ENCODE measurements at places on chromosomes 6 and 20.

- no peak for DNase-seq
Observed at GRCh38 chr6:167232356-167232755, 58.8 kb upstream of the UNC93A start.

DNA sequence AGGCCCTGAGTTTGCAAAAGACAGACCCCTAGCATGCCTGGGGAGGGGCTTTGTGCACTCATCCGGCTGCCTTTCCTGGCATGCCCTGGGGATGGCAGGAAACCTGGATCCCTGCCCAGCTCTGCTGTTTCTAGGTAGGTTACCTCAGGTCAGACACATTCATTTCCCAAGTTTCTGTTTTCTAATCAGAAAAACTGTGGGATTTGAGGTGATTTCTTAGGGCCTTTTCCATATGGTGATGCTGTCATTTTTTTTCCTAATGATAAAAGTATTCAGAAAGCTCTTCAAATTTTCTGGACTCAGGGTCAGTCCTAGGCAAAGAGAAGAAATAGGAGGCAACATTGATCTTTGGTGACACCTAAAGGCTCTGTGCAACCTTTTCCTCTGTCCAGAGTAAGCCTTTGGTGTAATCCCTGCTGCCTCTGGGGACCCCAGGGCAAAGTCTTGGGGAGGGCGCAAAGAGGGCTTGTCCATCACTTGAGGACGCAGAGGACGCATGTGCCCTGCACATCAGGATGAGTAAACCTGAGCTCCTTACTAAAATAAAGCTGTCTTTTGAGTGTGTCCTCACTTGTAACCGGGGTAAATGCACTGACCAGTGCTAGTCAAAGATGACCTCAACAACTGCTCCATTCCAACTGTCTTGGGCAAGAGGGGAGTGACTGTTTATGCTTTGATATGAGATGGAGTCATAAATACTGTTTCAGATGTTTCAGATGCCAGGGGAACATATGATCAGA, 13.5 kb upstream of the TRAM2 start:
- DNase-seq = no peak

GRCh38 chr6:82030761-82031503, 216.6 kb downstream of the IBTK start:
- DNase-seq = no peak

DNA sequence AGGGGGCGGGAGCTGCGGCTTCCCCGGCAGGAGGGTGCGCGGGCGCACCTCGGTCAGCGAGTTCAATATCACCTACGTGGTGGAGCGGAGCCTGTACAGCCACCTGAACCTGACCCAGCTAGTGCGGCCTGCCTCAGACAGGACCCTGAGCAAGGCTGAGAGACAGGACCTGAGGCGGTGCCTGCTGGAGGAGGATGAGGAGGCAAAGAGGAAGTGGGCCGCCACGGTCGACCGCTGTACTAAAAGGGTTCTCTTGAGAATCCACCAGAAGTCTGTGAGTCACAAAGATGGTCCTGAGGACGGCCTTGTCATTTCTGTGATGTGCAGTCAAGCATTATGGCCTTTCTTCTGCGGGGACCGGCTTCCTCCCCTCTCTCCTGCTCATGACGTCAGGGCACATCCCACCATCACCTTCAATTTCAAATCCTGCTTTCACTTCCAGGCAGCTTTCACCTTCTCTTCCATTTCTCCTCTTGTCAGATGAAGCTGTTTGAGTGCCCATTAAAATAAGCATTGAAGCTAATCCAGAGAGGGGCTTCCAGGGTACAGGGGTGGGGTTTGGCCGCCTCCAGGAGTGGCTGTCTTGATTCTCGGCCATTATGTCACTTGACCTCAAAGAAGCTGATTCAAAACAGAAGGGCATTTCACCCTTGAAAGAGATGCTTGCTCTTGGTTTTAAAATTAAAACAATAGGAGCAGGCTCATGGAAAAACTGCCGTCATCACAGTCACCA, 177.6 kb downstream of the SASH1 start:
- DNase-seq = no peak

DNA sequence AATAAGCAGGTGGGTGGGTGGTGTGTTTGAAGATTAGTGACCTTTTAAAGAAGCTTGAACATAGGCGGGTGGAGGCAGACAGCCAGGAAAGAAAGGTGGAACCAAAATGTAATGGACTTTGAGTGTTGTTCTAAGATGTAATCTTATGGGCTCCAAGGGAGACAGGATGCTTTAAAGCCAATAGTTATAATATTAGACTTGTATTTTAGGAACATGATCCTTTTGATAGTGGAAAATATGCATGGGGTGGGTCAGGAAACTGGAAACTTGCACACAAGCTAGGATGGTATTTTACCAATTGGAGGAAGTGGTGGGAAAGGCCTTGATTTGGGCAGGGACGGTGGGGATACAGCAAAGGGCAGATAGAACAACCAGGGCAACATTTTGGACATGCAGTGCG, 151.8 kb upstream of the PDE7B start:
- DNase-seq = no peak

GRCh38 chr6:12456343-12456742, 166.2 kb downstream of the EDN1 start:
- no peak for DNase-seq

- DNase-seq = no peak
Observed at GRCh38 chr6:137303441-137303840, 84.3 kb upstream of the IFNGR1 start.

DNA sequence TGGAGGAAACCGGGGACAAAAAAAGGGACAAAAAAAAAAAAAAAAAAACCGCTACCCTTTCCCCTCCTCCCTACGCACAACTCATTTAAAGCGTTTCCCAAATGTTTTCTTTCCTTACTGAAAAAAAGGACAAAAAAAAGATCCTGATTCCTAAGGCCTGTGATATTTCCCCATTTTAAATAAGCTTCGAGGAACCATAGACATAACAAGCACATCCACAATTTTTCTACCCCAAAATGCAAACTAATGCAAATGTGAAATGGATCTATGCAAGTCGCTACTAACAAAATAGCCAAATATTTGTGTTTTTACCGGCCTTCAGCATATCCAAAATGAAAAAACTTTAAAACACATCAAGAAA, 1.4 kb upstream of the ZNF217 start:
- no peak for DNase-seq

DNA sequence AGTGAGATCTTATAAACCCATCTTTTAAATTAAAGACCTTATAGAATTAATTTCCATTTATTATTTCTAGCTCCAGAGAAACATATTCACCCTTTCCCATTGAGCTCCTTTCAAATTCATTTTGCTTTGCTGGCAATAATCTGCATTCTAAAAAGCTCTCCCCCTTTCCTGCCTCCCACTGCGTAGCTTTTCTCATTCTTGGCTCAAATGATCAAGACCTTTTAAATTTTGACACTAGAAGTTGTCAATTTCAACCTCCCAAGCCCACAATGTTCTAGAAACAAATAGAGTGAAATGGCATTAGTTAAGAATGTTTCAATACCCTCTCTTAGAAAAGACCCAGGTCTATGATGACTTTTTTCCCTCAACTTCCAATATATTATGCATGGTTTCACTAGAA, 186.9 kb downstream of the AKAP7 start:
- DNase-seq = no peak

GRCh38 chr6:22896696-22897095, 327.3 kb downstream of the HDGFL1 start:
- no peak for DNase-seq

DNA sequence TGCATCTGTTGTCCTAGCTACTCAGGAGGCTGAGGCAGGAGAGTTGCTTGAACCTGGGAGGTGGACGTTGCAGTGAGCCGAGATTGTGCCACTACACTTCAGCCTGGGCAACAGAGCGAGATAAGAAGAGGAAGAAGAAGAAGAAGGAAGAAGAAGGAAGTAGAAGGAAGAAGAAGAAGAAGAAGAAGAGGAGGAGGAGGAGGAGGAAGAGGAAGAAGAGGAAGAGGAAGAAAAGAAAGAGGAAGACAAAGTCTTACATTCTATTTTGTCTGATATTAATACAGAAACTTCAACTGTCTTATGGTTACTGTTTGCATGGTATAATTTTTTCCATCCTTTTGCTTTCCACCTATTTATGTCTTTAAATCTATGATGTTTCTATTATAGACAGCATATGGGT, 7.2 kb upstream of the NELFCD start:
- no peak for DNase-seq

- no peak for DNase-seq
Observed at GRCh38 chr20:22423190-22423832, 161.1 kb downstream of the FOXA2 start.

DNA sequence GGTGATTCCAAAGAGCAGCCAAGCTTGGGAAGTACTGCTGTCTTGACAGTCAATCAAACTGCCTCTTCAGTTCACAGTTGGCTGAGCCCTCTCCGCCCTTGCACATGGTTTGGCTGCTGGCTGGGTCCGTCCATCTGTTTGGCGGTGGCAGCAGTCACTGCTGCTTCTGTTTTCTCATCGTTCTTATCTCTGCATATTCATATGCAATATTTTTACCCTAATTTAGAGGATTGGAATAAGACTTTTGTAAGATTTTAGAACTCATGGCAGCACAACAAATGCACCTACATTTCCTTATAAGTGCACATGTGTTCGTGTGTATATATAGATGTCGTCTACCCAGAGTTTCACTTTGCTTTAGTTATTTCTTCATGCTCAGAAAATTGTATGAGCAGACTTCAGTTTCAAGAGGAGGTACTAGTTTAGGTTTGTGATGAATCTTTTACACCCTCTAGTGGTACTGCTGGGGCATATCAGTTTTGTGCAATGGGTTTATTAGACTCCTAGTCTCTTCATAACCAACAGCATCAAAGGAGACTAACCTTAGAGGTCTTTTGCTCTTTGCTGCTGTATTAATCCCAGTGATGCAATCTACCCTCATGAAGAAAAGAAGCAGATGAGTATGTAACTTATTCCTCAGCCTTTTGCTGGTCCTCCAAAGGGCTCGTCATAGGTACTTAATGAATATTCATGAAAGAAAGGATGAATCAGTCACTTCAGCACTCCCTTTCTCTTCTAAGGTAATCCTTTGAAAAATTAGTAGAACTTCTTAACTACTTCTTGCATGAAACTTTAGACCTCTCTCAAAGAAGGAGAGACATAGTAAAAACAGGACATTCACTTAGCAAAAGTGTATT, 44.3 kb downstream of the KHDC1L start:
- peak; percentile 75 for DNase-seq

- DNase-seq = no peak
Observed at GRCh38 chr20:50141811-50142561, 11.5 kb downstream of the PEDS1 start.

DNA sequence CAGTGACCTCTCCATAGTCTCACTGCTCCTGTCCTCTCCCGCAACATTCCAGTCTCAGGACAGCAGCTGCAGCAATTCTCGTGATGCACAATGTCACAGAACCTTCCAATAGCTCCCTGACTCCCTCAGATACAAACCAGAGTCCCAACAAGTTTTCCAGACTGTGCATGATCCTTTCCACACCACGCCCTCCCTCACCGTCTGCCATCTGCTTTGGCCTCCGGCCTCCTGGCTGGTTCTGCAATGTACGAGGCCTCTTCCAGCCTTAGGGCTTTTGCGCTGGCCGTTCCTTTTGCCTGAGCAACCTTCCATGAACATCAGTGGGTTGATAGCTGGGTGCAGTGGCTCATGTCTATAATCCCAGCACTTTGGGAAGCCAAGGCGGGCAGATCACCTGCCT, 9.6 kb downstream of the FNDC1 start:
- DNase-seq = no peak

DNA sequence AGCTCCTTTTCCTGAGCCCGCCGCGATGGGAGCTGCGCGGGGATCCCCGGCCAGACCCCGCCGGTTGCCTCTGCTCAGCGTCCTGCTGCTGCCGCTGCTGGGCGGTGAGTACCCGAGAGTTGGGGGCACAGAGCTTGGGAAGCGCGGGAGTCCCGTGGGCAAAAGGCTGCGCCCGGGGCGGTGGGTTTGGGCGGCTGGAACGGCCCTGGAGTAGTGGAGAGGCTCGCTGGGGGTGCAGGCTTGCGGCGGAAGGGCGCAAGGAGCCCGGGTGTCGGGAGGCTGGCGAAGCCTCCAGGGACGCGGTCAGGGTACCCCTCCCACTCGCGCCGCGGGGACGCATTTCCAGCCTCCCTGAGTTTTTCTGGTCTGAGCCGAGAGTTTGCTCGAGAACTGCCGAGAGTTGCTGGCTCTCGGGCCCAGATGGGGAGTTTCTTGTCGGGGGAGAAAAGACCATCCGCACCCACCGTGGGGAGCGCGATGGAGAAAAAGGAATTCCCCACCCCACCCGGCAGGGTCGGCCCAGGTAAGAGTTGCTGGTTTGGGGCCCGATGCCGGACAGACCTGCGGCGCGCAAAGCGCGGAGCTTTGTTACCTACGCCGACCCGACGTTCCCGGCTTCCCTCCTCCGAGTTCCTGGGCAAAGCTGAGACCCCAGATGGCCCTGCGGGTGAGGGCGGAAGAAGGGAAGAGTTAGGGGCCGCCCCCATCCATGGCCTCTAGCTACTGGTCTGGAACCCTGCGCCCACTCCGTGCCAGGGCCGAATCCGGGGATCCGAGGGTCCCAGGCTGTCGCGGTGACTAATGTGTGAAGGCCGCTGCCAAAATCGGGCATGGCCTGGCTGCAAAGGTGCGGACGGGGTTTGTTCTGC, 584 bp downstream of the PTK7 start:
- DNase-seq = no peak

- peak; percentile 32 for DNase-seq
Observed at GRCh38 chr20:24773751-24774201, 175.3 kb upstream of the CST7 start.

DNA sequence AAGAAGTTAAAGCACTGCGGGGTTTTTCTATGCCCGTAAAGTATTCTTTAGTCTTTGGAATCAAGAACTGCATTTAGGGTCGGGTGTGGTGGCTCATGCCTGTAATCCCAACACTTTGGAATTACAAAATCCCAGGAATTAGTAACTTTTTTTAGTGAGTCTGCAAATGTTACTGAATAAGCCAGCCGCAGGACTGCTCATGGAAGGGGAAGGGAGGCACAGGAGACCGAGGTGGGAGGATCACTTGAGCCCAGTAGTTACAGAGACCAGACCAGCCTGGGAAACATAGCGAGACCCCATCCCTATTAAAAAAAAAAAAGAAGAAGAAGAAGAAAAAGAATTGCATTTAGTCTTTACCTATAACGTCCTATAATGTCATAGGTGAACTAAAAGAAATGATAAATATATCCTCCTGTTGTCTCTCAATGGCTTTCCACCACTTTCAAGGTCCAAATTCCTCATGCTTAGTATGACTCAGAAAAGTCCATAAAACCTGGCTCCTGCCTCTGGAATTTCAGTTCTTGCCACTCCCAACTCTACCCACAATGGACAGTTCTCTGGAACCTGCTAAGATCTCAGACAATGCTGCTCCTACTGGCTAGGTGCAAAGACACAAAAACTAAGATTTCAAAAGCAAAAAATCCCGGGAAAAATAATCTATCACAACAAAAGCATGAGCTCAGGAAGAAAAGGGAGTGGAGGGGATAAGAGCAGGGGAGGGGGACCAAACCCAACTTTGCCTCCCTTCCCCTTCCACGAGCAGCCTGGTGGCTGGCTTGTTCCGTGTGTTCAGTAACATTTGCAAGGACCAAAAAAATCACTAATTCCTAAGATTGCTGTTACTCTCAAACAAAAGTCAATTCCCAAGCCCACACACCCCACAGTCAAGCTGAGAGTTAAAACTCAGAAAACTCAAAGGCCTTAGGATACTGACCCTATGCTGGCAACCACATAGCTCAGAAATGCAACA, 39.0 kb downstream of the B4GALT5 start:
- peak; percentile 99 for DNase-seq

All from SW480 (cell line).